ENCODE measurements at places on chromosomes 2 and 18. TPM values are rescaled to one million over a fixed set of nuclear protein-coding genes. Genes with fewer than 3 reads are reported as not detected.

DNA sequence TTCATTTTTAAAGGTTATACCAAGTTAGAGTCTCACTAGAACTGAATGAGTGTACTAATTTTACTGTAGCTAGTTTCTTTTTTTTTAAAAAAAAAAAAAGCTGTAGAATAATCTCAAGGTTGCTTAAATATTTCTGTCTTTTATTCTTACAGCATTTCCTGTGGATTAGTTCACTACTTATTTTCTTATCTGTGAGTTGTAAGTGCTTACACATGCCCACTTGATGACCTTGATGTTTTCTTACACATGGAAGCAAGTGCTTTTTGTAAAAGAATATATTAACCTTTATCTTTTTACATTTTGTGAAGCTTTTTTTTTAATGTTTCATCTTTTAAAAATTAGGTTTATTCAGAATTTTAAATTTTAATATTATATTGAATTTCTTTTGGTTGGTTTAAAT lies 57.8 kb downstream of the MSH2 start:
- DNase-seq: no peak

DNA sequence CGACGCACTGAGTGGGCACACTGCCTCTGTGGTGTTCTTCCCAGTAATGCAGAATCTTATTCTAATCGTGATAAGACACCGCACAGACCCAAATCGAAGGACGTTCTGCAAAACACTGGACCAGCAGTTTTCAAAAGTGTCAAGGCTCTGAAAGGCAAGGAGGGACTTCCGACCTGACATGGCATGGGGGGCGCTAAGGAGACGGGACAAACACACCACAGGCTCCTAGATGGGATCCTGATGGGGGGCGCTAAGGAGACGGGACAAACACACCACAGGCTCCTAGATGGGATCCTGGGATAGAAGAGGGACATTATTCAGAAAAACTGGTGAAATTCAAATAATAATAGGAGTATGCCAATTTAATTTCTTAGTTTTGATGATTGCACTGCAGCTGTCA lies 191.4 kb downstream of the LDLRAD4 start:
- DNase-seq: no peak

TRIM43 gene
- total RNA-seq: not detected

DNA sequence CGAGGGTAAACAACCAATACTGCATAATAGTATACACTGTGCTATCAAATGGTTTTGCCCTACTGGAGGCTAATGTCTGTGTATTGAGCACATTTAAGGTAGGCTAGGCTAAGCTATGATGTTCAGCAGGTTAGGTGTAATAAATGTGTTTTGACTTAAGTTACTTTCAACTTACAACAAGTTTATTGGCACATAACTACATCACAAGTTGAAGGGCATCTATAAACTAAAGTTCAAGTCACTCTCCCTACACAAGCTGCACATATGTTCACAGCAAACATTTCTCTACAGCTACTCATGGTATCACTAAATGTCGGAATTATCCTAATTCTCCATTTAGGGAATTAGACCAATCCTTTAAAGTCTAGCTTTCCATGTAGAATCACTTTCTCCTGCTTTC lies 11.4 kb downstream of the ARL5A start:
- no peak for DNase-seq

- DNase-seq: no peak
Observed at GRCh38 chr18:48949606-48950535, 894 bp downstream of the SMAD7 start.

Measured in H4 (cell line).